Stimulated activated CD4-positive, alpha-beta T cell treated with anti-CD3 and anti-CD28 coated beads, Interleukin-12 subunit alpha, Interleukin-12 subunit beta, amount 100 ng/mL, for 24 hours (primary cell): ENCODE measurements at places on chromosomes 2 and 18.

GRCh38 chr2:48717846-48718245 is 37.7 kb downstream of the LHCGR start:
- DNase-seq, result no peak

DNA sequence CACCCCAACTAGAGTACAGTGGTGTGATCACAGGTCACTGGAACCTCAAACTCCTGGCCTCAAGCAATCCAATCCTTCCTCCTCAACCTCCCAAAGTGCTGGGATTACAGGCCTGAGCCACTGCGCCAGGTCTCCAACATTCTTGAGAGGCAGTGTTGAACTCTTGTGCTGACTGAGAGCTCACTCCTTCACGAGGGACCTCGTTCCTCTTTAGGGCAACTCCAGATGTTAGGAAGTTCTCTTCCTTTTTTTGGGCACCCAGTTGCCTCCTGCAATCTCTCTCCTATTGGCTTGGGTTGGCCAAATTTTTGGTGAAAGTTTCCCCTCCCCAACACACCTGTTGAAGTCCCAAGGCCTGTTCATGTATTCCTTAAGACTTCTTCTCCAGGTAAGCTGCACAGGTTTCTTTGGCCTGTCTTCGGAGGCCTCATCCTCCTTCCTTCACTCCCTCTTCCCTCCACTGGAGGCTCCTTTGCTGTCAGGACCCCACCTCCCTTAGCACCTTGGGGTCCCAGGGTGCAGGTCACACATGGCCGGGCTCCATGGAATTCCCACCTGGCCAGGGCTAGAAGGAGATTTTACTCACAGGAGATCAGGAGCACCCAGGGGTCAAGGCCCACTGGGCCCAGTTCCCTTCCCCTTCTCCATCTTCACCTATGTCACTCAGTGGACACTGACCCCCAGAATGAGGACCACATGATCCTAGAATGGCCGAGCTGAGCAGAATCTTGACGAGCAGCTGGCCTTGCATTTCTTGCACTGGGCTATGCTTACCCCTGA is 94.6 kb upstream of the SMAD2 start:
- DNase-seq, result no peak

GRCh38 chr2:18445433-18446320 is 114.8 kb downstream of the RDH14 start:
- DNase-seq, result no peak

DNA sequence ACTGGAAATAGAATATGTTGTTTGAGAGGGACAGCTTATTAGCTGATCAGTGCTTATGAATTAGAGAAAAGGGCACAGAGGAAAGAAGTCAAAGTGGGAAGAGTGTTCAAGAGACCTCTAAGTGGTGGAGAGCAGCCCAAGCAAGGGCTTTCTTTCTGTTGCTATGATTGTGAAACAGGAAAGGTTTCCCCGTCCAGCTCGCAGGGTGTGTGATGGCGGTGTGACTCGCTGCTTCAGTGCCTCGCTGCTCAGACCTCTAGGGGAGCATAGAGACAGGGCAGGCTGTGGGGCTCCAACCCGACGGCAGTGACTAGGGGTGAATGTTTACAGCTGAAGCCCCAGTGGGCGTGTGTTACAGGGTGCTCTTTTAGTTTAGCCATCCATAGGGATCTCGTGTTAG is 166.5 kb upstream of the COPS8 start:
- no peak for DNase-seq

DNA sequence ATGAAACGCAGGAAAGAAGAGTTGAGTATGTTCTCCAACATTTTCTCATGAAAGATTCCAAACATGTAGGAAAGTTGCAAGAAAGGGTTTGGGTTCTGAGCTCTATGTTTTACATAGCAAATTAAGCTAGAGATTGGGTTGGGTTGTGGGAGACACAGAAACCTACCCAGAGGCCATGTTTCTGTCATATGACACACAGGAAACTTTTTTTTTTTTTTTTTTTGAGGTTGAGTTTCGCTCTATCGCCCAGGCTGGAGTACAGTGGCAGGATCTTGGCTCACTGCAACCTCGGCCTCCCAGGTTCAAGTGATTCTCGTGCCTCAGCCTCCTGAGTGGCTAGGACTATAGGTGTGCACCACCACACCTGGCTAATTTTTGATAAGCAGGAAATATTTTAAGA is 57.6 kb downstream of the DOCK10 start:
- DNase-seq, result no peak

- DNase-seq, result no peak
Observed at GRCh38 chr2:85545780-85546240, 6.8 kb downstream of the MAT2A start.

GRCh38 chr18:48987821-48988220 is 37.1 kb upstream of the SMAD7 start:
- no peak for DNase-seq

DNA sequence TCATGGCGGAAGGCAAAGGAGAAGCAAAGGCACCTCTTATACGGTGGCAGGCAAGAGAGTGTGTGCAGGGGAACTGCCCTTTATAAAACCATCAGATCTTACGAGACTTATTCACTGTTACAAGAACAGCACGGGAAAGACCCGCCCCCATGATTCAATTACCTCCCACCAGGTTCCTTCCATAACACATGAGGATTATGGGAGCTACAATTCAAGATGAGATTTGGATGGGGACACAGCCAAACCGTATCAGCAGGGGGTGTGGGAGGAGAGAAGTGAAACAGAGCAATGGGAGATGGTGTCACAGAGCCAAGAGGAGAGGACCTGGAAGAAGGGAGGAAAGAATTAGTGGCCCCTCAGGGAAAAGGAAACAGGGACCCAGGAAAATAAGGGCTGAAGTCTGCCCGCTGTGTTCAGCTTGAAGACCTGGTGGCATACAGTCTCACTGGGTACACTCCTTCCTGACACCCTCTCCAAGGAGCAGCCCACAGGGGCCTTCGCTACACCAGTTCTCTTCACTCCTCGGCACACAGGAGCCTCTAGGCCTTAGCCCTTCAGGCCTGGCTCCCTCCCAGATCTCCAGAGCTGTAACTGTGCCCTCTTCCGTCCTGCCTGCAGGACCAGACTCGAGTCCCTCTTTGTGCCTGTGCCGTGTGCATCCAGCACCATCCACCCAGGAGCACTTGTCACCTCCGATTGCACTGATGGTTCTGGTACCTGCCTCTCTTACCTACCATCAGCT is 262.1 kb downstream of the EIPR1 start:
- no peak for DNase-seq

- DNase-seq, result no peak
Observed at GRCh38 chr2:20215183-20216040, 9.5 kb downstream of the SDC1 start.

- no peak for DNase-seq
Observed at GRCh38 chr2:205571360-205571959, 110.8 kb upstream of the NRP2 start.

GRCh38 chr2:128681507-128681906 is 362.8 kb upstream of the HS6ST1 start:
- no peak for DNase-seq

GRCh38 chr2:59112258-59112657 is 871.1 kb upstream of the FANCL start:
- no peak for DNase-seq

DNA sequence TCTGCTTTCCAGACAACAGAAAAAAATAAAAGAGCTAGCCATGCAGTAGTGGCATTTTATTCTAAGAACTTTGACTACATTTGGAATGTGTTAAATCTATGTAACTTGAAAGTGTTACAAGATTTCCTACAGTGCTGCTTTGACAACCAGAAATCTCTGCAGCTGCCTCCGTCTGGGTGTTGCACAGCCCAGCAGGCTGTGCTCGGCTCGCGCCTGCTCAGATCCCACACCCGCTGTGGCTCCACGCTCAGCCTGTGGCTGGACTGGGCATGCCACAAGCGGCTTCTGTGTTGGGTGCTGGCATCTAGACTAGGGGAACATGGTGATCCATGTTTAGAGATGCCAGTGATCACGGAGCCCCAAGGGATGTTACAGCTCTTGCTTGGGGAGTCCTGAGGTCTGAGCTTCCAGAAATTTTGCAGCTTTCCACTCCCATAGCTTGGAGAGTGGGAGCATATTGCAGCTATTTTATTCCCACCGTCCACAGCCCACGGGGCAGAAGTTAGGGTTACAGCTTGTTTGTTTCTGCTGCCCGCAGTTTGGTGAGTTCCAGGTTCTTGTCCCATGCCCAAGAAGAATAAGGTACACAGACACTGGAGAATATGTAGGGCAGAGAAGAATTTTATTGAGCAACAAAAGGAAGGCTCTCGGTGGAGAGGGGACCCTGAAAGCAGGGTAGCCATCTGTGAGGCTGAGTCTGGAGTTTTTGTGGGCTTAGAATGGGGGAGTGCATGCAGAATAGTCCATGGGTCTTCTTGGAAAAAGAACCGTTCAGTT is 44.1 kb downstream of the FAM171B start:
- DNase-seq, result no peak

DNA sequence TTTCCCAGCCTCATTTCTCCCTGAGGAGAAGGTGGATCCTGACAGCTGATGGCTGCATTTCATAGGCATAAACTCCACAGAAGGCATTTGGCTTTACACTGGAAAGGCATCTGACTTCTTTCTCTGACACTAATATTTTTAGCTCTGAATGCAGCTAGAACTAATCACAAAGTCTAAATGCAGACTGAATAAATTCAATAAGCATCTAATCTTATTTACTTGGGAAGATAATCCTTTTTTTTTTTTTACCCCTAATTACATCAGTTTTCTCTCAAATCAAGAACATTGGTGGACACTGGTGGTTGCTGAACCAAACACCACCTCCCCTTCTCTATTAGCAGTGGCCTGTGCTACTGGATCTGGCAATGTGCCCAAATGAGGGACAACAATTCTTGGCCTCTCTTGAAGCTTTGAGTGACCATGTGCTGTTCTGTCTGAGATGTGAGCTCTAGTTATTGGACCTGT is 50.9 kb upstream of the CD226 start:
- DNase-seq, result no peak

DNA sequence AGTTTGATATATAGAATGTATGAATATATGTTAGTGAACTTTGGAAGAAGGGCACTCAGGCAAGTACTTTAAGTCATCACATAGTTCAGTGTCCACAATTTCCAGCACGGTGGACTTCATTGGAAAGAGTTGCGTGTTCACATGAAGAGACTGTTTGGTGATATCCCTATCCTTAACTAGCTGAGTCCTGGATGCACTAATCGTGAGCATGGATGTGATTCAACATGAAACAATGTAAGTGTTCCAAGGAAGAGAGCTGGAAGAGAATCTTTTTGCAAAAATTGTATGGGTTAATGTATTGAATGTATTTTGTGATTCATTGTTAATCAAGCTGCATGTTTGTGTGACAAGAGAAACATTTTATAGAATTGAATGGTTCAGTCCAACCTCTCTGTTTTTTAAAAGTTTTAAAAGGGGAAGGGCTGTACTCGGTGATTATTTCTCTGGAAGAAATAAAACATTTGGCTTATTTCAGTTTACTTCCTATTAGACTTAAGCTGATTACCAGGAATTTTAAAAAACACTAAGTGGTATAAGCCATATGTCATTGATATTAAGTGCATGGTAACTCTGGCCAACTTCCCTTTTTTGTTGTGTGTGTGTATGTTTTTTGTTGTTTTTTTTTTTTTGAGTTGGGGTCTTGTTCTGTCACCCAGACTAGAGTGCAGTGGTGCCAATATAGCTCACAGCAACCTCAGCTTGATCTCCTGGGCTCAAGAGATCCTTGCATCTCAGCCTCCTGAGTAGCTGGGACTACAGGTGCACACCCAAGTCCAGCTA is 8.6 kb downstream of the XRCC5 start:
- no peak for DNase-seq

DNA sequence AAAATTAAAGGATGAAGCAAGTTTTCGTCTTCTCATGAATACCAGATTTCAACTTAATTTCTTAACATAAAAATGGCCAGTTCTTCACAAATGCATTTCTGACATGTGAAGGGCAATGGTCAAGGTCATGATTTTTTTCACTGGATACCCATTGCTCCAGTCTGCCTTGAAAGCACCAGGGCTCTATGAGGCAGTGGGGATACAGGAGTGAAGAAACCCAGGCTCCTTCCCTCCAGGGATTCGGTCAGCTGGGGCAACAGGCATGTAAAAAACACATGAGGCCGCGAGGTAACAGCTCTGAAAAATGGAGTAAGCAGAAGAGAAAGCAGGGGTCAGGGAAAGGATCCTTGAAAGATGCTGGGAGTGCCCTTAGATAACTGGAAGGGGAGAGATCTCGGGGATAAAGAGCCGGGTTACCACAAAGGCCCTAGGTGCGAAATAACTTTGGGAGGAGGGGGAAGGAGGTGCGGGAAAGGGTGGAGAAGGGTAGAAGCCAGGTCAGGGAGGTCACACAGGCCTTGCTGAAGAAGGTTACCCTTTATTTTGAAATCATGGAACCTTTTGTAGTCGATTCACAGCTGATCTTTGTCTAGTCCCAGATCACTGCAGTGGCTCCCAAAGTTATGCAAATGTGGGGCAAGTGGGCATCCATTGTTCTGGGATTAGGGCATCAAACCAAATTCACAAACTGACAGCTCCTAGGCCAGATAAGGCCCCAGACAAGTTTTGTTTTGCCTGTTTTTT is 5.2 kb upstream of the SPRED2 start:
- no peak for DNase-seq

GRCh38 chr2:192159208-192159607 is 35.5 kb downstream of the TMEFF2 start:
- DNase-seq, result no peak

DNA sequence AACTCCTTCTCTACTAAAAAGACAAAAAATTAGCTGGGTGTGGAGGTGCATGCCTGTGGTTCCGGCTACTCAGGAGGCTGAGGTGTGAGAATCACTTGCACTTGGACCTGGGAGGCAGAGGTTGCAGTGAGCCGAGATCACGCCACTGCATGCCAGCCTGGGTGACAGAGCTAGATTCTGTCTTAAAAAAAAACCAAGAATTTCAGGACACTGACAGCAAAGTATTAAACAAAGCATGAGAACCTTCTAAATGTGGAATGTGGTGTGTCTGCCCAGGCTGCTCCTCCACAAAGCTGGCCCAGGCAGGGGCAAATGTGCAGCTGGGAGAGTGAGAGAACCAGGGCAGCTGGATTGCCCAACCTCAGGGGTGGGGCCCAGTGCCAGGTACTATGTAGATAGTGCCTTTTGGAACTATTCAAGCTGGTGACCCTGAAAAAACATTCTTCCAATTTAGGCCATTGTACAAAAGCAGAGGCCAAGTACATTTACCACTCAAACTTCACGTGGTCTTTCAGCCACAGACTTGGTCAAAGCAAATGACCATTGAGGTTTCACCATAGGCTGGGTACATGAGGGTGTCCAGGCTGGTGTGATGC is 6.7 kb upstream of the UGT1A5 start:
- DNase-seq, result no peak

DNA sequence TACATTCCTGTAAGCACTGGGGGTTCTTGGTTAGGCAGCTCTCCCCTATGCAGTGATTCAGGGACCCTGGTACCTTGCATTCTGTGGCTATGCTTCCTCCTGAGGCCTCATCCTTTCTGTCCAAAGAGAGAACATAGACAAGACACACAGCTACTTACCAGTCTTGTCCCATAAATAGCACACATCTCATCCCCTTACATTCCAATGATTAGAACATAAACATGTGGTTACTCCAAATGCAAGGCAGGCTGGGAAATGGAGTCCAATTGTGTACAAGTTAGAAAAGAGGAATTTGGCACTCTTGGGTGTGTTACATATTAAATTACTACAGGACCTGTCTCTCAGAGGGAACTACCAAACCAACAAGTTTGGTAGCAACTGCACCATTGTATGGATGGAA is 171.3 kb downstream of the ARHGAP15 start:
- DNase-seq, result no peak
